Fibroblast of skin of right quadriceps (primary cell): ENCODE measurements at places on chromosomes 3 and 15.

DNA sequence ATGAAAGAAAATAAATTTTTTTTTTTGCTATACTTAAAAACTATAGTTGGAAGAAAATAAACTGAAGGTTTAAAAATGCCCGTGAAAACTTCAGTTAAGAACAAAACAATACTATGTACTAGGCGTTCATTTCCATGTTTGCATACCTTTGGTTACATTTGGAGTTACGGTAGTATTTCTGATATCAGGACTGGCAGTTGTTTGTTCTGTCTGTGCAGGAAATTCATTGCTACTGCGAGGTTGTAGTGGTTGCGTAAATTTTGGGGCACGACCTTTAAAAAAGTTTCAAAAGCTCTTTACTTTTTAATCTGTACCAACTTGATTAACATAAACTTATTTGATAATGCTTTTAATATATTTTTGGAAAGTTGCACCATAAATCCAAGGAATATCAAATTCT lies 47.9 kb downstream of the ST3GAL6 start:
- DNase-seq = no peak

DNA sequence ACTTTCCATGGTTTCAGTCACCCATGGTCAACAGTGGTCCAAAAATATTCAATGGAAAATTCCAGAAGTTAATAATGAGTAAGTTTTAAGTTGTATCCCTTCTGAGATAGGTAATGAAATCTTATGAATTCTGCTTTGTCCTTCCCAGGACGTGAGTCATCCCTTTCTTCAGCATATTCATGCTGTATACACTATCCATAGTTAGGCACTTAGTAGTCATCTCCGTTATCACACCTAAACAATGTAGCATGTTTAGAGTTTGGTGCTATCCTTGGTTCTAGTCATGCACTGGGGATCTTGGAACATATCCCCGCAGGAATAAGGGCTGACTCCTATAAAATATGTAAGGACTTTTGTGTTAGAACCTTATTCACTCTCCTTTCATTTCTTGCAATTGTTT lies 153.2 kb downstream of the UNC13C start:
- DNase-seq = no peak

DNA sequence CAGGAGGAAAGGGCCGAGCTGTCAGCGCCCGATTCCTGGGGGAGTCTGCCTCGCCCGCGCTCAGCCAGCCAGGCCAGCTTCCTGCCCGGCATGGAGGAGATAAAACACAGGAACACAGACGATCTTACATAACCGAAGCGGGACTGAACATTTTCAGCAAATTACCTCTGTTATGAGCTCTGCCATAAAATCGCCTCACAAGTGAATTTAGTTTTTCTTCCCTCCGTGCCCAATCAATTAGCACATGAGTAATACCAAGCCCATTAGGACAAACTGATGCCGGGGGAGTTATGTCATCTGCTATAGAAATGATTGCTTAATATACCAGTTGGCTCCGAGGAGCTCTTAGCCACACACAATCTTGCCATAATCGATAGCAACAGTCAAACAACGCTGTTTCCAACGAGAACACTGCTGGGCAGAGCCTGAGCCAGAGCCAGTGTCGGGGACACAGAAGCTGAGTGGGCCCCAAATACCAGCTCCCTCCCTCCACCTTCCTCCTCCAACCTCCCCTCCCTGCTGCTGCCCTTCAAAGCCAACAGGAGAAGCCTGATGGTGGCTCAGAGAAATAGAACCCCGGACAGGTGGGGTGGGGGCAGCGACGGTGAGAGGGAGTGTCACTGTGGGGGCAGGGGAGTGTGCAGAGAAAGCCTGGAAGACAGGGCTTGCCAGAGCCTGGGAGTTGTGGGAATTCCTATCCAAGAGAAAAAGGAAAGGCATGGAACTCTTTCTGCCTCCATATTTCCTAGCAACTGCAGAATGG lies 279.4 kb upstream of the TLE3 start:
- DNase-seq = peak; percentile 68

DNA sequence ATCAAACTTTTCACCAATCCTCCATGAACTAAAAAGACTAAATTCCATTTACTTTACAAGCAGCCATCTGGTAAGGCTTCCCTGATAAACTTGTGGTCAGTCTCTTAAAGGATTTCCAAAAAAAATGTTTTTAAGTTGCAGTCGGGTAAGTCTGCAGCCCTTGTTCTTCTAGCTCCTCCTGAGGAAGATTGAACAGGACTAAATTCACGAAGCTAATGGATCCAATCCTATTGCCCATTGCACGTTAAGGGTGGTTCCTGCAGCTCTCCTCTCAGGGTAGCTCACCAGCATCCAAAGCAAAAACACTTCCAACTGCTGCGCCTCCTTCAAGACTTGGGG lies 2.8 kb downstream of the HES1 start:
- no peak for DNase-seq

GRCh38 chr3:176074096-176074495 lies 1123.2 kb downstream of the TBL1XR1 start:
- DNase-seq = no peak

GRCh38 chr15:24054547-24055245 lies 367.6 kb upstream of the NDN start:
- no peak for DNase-seq

DNA sequence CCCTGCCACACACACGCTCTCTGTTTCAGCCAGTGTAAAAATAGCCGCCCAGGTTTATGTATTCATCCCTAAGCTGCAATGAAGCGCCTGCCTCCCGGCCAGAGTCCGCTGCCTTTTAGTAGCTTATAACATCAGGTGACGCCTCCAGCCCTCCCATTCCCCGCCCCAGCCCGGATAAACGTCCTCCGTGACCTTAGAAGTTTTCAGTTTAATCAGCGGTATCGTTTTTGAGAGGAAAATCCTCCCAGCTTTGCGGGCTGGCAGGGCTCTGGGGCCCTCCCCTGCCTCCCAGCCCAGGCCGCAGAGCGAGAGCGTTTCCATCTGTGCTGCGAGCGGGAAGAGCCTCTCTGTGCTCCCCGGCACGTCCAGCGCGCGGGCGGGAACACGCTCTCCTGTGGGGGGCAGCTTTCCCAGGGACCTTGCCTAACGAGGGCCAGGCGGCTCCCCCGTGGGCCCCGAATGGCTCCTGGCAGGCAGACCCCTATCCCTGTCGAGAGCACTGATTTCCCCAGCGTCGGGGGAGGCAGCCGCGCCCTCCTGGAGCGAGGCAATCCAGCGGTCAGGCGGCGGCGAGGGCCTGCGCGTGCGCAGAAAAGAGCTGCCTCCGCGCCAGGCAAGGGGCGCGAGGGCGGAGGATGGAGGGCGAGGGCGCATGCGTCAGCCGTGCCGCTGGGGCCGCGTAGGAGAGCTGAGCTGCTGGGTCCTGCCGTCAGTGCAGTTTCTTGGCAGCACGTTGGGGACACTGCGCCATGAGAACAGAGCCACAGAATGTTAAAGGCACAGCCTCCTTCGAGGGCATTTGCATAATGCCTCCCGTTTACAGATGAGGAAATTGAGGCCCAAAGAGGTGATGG lies 71.1 kb downstream of the CCNL1 start:
- DNase-seq = peak; percentile 92

DNA sequence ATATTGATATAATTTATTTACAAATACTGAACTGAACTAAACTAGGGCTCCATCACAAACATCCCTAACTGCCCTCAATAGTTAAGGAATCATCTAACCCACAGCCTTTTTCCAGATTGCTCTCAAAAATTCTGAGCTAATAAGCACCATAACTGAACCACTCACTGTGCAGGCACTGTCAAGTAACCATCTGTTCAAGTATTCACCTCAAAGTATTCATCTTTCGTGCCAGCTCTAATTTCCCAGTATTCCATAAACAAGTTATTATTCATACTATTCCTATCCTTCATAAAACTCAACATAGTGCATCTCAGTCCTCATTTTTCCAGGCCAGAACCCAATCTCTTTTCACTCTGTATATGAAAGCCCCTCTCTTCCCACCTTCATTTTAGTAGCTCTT lies 41.1 kb downstream of the THBS1 start:
- DNase-seq = no peak

- no peak for DNase-seq
Measured at GRCh38 chr15:66663664-66664063, 38.4 kb upstream of the SMAD6 start.

DNA sequence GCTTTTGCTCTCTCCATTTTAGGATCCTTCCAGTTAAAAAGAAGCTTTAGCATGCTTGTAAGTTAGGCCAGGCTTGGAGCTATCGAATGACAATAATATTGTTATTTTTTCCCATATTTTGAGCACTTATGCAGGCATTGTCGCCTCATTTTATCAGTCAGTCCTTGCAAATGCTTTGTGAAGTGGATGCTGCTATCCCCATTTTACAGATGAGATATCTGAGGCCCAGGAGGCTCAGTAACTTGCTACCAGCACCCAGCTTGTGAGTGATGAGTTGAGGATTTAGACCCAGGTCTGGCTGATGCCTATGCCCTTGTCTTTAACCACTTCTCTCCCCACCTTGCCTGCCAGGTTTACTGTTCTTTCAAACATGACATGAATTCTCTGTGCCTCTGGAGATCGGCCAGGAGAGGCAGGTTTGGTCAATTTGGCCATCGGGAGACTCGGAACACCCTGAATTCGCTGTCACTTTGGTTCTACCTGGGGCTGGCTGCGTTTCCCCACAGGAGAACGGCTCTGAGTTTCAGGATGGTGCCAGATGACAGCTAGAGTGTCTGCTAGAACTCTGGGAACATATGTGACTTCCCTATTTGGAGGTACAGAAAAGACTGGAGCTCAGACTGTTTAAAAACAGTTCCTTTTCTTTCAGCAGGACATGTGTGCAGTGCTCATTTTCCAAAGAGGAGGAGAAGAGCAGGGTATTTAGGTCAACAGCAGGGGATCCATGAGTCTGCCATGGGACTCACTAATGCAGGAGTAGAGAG lies 25.5 kb upstream of the ZNF710 start:
- DNase-seq = no peak

DNA sequence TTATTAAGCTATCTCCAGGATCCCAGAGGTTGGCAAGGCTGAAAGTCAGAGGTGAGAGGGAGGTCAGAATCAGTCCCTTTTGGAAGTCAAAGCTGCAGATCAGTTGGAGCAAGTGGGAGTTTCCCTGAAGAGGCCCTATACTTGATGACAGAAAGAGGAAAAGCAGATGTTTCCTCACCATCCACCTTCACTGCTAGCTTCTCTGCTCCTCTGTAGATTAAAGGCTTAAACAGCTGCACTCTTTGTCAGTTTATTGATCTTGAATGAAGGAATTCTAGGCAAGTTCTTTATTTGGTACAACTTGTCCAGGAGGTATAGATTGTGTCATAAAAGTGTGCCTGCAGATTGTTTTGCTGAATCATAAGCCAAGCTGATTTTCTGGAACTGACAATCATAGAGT lies 408.2 kb upstream of the TGFBR2 start:
- no peak for DNase-seq

DNA sequence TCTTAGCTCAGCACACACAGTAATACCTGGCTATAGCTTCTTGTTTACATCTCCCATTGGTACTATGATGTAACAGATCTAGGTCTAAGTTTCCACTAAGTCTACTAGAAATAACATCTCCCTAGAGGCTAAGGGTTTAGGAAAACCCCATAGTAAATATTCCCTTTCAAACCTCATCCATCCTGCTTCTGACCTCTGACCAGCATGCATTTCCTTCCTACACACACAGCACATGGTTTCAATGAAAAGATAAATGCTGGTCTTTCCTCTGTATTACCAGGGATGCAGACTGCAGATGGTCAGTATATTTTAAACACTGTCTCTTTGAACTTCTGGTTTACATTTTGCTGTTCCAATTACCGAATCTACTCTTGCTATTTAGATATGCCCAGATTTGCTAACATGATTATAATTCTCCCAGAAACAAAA lies 96.6 kb downstream of the EFL1 start:
- peak; percentile 52 for DNase-seq

- no peak for DNase-seq
Measured at GRCh38 chr3:121436074-121436473, 109.7 kb downstream of the POLQ start.

DNA sequence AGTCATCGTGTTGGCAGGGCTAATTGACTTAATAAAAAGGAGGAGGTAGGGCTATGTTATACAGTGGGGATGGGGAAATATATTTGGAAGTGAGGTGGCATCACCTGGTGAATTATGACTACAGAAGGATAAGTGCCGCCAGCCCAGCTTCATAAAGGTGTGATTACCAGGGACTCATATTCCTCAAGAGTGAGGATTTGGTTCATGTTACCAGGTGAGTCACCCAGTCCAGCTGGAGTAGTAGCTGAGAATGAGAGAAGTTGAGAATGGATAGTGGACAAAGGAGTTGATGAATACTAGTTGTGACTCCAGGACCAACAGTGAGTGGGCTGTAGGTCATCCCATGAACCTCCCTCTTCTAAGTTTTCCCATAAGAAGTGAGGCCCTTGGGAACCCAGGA lies 143.0 kb upstream of the GALNT15 start:
- DNase-seq = no peak

DNA sequence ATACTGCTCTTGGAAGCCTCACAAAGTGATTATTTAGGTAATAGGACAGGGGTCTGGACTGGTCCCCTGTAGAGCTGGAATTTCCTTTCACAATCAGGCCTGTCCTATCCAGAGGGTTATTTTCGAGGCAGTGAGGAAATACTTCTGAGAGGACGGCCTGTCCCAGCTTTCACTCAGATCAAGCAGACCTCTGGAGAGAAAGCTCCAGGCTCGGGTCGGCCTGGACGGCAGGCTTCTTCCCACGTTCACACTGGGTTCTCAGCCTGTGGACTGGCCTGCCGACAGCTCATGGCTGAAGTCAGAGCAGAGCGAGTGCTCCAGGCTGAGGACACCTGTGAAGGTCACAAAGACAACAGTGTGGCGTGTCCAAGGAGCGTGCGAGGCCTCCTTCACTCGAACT lies 405.3 kb downstream of the VPS13C start:
- DNase-seq = no peak

DNA sequence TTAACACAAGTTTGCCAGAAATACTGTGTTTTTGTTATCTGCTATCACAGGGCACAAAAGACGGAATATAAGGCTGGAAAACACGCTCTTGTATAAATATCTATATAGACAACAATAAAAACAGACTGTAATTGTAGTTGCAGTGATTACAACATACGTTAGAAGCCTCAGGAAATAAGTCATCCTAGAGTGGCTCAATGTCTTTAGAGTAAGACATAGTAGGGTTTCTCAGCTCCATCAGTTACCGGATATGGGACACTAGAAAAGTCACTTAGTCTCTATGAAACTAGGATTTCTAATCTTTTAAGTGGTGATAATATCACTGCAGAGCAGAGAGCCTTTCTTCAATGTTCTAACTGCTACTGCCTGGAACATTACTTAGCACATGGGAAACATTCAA lies 208.8 kb downstream of the STAG1 start:
- DNase-seq = no peak

GRCh38 chr3:181279239-181279565 lies 289.7 kb upstream of the DNAJC19 start:
- no peak for DNase-seq
